ENCODE measurements at places on chromosomes 3 and 15.
A peak's percentile ranks its signal among the peaks of the same experiment; 100 is the strongest.

DNA sequence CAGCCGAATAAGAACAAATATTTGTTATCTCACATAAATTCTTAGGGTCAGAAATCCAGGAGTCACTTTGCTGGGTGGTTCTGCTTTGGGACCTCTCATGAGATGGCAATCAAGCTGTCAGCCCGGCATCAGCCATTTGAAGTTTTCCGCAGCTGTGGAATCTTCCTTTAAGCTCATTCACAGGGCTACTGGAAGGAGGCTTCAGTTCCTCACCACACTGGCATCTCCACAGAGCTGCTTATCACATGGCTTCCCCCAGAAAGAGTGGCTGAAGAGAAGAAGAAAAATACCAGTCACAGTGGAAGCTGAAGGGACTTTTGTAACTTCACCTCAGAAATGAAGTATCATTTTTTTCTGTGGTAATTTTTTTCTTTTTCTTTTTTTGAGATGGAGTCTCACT lies 267.7 kb downstream of the CHL1 start:
- DNase-seq, result no peak

DNA sequence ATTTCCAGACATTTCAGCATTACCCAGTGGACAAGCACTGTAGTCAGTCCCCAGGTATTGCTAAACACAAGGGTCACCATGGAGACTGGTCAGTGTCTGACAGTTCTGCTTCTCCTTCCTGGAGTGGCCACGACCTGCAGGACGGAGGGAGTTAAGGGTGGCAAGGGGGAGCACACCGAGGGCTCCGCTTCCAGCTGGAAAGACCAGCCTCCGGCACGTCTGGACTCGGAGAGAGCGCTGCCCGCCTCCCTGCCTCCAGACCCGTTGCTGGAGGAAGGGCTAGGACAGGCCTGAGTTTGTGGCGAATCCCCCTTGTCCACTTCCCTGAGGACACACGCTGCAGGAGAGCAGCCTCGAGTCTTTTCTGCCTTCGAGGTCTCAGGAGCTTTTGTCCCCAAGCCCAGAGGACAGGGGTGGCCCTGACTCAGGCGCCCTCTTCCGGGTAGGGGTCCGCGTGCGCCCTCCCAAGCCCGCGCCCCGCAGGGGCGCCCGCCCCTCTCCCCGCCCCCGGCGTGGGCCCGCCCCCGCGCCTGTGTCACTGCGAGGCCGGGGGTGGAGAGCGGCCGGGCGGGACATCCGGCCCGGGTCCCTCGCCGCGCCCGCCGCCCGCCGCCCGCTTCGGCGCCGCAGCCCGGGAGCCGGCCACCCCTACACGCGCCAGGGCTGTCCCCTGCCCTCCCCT lies at the start of gene CHST14:
CHST14 (plus strand) TSS at position 562 of the 682 bp plus-strand sequence. CDS start 230 bp downstream, outside the sequence.
- peak; percentile 48 for DNase-seq

- DNase-seq, result no peak
Observed at GRCh38 chr15:69823223-69823907, 274.4 kb downstream of the TLE3 start.

DNA sequence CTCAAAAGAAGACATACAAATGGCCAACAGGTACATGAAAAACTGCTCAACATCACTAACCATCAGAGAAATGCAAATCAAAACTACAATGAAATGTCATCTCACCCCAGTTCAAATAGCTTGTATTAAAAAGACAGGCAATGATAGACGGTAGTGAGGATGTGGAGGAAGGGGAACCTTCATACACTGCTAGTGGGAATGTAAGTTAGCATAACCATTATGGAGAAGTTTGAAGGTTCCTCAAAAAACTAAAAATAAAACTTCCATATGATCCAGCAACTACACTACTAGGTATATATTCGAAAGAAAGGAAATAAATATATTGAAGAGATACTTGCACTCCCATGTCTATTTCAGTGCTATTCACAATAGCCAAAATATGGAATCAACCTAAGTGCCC lies 62.8 kb upstream of the PPARG start:
- DNase-seq, result no peak

DNA sequence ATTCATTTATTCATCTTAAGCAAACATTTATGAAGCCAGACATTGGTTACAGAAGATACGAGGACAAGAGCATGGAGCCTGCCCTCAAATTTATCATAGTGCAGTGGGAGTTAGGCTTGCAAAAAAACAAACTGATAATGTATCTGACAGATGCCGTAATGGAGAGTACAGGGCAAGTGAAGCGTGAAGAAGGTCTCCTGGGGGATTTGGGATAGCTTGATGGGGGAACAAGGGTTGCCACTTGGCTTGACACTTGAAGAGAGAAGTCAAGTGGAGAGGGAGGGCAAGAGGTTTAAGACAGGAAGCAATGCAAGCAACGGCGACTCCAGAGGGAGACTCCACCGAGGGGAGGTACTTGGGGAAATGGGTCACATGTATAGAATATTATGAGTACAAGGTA lies 129.3 kb downstream of the SSR3 start:
- DNase-seq, result no peak

DNA sequence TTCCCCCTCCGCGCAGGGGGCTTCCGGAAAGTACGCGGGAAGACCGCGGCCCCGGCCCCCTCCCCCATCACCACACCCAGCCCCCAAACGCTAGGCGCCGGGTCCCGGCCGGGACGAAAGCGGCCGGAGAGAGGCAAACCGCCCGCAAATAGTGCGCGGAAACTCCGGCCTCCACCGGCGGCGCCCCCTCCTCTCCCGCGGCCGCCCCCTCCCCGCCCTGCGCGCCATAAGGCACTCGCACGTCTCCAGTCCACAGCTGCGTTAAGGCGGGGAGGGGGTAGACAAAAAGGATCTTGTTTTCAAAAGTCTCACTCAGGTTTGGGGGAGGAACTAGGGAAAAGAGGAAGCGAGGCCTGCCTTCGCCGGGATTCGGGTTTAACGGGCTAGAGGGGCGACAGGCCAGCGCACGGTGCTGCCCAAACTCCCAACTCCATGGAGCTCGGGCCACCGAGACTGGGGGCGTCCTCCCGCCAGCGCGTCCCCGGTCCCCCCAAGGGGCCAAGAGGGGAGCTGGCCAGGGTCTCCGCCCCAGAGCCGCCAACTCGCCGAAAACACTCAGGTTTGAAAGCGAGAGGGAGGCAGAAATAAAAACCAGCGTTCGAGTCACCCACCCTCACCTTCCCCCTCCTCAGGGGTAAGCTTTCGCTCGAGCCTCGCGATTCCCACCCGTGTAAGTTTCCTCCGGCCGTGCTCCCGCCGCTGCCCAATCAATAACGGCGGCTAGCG lies 1.8 kb downstream of the ANP32A start:
- no peak for DNase-seq

- no peak for DNase-seq
Observed at GRCh38 chr3:66518126-66518525, 17.3 kb upstream of the LRIG1 start.

GRCh38 chr3:157201648-157202278 lies 41.8 kb upstream of the CCNL1 start:
- DNase-seq, result no peak

- no peak for DNase-seq
Observed at GRCh38 chr15:89898614-89899294, 5.0 kb upstream of the AP3S2 start.

GRCh38 chr3:58349792-58350626 lies 17.3 kb downstream of the PXK start:
- DNase-seq, result no peak

- no peak for DNase-seq
Observed at GRCh38 chr3:172159376-172159775, 120.0 kb downstream of the FNDC3B start.

GRCh38 chr3:16127249-16127648 lies 47.2 kb upstream of the GALNT15 start:
- DNase-seq, result no peak

DNA sequence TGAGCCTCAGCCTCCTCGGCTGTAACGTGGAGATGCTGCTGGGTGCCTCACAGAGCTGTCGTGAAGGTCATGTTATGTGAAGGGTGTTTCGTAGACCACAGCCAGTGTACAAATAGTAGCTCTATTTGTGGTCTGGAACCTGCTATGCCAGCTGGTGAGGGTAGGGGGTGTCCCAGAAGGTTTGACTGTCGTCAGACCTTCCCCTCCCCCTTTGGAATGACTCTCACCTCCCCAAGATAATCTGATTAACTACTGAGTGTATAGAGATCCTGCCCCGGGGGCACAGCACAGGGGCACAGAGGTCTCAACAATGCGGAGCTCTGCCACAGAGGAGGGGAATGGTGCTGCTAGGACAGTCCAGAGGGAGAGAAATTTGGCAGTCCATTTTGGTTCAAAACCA lies 20.5 kb downstream of the FGD5 start:
- DNase-seq, result no peak

DNA sequence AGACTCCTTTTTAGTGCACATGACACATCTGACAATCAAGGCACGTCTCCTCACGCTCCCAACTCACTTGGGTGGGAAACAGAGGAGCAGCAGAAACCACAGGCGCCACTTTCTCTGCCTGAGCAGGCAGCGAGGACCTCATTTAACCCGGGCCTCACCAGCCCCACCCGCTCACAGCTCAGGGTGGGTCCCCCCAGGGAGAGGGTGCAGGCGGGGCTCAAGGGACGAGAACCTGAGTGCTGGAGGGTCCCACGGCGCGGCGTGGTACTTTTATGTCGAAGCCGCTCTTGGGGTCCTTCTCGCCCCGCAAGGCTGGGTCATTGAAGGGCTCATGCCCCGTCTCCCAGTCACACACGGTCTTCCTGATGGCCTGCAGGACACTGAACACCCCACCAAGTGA lies 62.6 kb downstream of the CYFIP1 start:
- no peak for DNase-seq

DNA sequence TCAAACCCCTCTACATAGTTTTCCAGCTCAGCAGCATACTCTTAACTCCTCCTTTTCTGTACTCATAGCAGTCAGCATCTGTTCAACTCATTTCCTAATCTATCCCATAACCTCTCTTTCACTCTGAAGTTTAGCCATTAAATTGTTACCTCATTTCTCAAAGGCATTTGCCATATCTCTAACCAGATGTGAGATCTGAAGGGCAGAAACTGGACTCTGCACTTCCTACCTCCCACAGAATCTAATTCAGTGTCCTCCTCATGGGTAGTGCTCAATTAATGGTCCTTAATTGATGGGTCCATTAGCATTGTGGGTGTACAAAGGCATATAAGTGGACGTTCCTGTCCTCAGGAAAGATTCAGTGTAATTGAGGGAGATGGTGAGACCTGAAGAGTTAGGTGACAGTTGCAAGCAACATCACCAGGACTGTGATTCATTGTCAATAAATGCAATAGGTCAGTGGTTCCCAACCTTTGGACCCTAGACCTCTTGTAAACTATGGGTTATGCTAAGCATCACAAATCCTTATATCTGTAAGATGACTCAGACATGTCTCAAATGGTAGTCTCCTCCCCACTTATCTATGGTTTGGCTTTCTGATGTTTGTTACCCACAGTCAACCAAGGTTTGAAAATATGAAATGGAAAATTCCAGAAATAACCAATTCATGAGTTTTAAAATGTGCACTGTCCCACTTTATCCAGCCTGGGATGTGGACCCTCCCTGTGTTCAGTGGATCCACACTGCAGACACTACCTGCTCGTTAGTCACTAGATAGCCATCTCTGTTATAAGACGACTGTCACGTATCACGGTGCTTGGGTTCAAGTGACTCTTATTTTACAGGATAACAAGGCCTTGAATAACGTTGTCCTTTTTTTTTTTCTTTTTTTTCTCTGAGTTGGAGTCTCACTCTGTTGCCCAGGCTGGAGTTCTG lies 25.0 kb upstream of the UACA start:
- no peak for DNase-seq

- no peak for DNase-seq
Observed at GRCh38 chr15:97678656-97679055, 281.8 kb upstream of the ARRDC4 start.

- DNase-seq, result no peak
Observed at GRCh38 chr3:159844801-159845261, 143.8 kb upstream of the IL12A start.

DNA sequence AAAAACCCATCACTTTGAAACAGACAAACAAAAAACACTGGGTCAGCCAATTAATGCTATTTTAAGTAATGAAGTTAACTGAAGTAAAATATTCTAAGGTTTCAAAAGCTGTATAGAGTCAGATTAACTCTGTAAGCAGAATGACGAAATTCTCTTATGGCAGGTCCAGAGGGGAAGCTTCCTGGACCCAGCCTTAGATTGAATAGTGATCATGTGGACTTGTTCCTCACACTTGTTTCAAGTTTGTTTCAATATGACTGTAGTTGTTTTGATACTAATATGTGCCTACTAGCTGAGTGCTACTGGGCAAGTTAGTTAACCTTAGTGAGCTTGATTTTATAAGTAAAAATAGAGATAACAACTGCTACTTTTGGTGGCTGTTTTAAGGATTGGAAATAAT lies 32.6 kb downstream of the PLS1 start:
- no peak for DNase-seq

DNA sequence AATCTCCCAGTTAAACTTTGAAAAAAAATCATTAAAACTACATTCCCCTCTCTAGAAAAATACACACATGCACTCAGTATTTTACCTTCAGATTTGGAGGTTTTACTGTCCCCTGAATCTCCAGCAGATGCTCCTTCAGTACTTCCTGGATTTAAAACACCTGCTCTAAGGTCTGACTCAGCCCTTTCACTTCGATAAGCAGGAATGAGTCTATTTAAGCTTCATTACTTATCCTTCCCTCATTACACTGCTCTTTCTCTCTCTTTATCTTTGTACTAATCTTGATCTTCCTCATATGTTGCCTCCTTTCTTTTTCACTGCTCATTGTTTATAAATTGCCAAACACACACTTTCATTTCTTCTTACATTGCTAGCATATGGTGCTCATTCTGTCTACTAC lies 443.9 kb downstream of the DIPK2A start:
- no peak for DNase-seq
